Kasumi-1 (cell line): ENCODE measurements at places on chromosomes 11 and 22.

DNA sequence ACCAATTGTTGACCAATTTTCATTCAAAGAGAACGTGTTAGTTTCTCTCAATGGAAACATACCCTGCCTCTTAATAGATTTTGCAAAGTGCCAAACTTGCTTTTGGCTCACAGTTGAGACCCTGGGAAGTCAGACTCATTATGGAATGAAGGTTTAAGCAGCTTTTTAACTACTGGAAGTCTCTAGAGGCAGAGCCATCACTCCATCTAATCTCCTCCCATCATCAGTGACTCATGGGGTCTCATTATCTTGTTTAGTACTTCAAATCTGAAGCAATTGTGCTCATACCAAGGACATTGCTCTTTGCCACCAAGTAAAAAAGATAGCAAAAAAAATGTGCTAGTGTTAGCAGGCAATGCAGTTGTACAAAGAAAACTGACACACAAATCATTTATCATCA is 537.1 kb upstream of the LRRC4C start:
- no peak for DNase-seq

- DNase-seq = peak; percentile 6
Measured at GRCh38 chr22:19289475-19290161, 1.9 kb downstream of the CLTCL1 start.

- no peak for DNase-seq
Measured at GRCh38 chr11:104432981-104433380, 269.0 kb upstream of the PDGFD start.

DNA sequence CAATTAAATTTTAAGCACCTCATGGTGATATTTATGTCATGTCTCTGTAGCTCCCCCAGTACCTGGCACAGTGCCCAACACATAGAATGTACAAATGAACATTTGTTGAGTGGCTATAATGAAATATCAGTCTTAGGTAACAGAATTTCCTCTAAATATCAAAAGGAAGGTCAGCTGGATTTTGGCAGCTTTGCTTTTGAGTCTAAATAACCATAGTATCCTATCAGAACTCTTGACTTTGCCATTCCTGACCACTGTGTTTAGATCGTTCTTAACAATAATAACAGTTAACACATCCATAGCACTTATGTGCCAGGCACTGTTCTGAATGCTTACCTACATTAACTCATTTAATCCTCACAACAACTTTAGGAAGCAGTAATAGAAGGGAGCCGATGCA is 26.6 kb downstream of the TMEM123 start:
- no peak for DNase-seq

- no peak for DNase-seq
Measured at GRCh38 chr11:27395556-27396258, 32.7 kb upstream of the CCDC34 start.

DNA sequence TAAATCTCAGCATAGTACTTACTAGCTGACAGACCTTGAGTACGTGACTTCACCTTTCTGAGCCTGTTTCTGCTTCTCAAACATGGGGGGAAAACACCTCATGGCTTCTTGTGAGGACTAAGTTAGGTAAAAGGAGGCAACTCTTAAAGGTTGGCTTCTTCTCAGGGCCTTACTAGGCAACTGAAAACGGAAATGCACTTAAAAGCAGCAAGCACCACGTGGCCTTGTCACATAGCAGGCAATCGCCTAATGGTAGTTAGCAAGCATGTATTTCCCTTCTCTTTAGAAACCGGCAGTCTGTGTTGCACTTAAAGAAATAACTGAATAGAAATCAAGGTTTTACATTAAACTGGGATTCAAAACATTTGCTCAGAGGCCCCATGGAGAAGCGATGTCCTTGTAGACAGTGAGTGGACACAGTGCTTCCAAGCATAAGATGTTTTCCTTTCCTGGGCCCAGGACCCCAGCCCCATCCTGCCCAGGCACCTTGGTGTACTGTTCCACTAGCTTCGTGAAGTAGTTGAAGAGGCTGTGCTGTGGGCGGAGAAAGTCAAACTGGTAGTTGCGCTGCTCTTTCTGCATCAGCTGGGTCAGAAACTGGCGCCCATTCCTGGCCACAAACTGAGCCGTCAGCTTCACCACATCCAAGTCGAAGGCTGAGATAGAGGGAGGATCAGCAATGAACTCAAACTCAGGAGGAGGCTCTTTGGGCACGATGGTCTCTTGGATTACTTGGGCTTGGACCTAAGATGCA is 12.1 kb downstream of the SF3A1 start:
- DNase-seq = no peak

- DNase-seq = no peak
Measured at GRCh38 chr11:74417379-74417804, 19.2 kb upstream of the PGM2L1 start.

GRCh38 chr11:64675450-64676260 is 47.3 kb downstream of the NRXN2 start:
- no peak for DNase-seq

DNA sequence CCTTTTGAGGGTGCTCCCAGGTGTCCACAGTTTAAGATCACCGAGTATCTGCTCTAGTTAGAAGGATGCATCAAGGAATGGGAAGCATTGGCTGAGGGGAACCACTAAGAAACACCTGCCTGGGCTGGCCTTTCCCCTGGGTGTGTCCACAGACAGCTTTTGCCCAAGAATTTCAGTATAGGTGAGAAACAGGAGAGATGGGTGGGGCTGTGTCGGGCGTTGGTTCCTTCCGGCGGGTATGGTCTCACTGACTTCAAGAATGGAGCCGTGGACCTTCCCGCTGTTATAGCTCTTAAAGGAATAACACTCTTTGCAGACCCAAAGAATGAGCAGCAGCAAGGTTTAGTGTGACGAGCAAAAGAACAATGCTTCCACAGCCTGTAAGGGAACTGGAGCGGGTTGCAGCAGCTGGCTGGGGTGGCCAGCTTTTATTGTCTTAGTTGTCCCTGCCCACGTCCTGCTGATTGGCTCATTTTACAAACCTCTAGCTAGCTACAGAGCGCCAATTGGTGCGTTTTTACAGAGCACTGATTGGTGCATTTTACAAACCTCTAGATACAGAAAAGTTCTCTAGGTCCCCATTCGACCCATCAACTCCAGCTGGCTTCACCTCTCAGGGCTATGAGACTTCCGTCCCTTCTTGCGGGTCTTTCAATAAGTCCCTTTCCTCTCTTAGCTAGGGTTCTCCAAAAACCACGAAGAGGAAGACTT is 2.4 kb downstream of the FADS1 start:
- DNase-seq = peak; percentile 50
